ENCODE measurements at places on chromosomes 6 and 20. TPM values are rescaled to one million over a fixed set of nuclear protein-coding genes. Genes with fewer than 3 reads are reported as not detected.

GRCh38 chr6:81878479-81878878 lies 126.0 kb upstream of the TENT5A start:
- no peak for DNase-seq

- DNase-seq, result no peak
These were observed 52.9 kb upstream of the BHLHE23 start for GRCh38 chr20:63059684-63060056.

GRCh38 chr6:142222022-142222421 lies 75.0 kb downstream of the VTA1 start:
- peak; percentile 63 for DNase-seq

GRCh38 chr6:30767158-30767943 lies 23.0 kb upstream of the IER3 start:
- no peak for DNase-seq

GRCh38 chr20:44532259-44532980 lies 10.6 kb upstream of the SERINC3 start:
- DNase-seq, result no peak

DNA sequence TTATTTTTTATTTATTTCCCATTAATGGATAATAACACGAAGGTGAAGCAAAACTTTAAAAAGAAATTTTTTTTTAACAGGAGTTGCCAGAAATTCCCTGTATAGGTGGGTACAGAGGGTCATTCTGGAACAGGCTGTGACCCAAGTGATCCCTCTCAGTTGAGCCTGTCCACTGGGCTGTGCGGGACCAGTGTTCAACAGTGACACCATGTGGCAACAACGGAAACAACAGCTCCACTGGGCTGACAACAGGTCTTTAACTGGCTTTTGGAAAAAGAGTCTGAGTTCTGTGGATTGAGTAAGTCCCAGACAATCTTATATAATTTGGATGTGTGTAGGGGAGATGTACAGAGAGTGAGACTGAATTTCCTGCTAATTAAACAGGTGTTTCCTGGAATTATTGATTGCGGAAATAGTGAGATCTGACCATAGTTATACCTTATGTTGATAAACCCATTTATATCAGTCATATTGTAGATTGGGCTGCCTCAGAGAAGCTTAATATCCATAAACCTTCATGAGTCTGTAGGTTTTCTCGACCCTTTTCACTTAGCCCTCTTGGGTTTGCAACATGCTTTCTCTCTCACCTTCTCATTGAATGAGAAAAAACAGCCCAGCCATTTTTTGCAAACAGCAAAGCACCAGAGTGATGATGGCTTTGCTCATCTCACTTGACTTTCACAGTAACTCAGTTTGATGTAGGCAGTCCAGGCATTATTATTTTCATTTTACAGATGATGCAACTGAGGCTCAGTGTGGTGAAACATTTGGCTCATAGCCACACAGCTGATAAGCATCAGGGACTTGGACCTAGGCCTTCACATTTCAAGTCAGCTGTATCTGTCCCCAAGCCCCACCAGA lies 17.5 kb downstream of the KIAA1755 start:
- DNase-seq, result no peak

DNA sequence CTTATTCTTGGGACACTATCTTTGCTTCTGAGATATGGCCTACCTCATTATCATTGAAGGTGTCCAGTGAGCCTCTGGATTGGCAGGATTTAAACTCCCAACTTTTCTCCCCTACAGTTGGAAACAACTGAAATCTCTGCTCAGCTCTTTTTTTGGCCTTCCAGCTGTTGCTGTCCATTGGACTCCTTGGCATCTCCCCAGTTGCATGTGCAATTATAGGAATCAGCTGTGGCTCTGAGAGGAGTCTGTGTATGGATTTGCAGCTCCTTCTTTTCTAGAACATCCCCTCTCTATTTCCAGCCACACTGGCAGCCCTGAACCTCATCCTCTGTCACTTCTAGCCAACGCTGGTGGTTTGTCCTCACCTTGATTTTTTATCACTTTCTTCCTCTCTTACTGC lies 21.2 kb downstream of the RAB22A start:
- DNase-seq, result no peak

- no peak for DNase-seq
These were observed 15.1 kb downstream of the PDSS2 start for GRCh38 chr6:107444277-107444676.

HEY2 gene
- total RNA-seq, result not detected

RCAN2 gene
- 3.1 TPM for total RNA-seq

TFAP2A gene
- total RNA-seq, result 2.3 TPM

SGK2 gene
- total RNA-seq, result 39.4 TPM

LY6G6F gene
- not detected for total RNA-seq
